ENCODE measurements at places on chromosomes 1 and 21. TPM values are rescaled to one million over a fixed set of nuclear protein-coding genes. Genes with fewer than 3 reads are reported as not detected.

The SLC45A3 gene
- total RNA-seq, result 5.1 TPM

The ATF6 gene
- 25.5 TPM for total RNA-seq

The SLC6A9 gene
- total RNA-seq, result 3.5 TPM

The DCLRE1B gene
- 22.0 TPM for total RNA-seq

The C1orf185 gene
- not detected for total RNA-seq

Data from natural killer cell treated with Interleukin-12 subunit alpha and Interleukin-12 subunit beta and Interleukin-15 and Interleukin-18, amount 100 ng/mL, for 72 hours (primary cell).